ENCODE measurements at places on chromosomes 6 and 20.
A peak's percentile ranks its signal among the peaks of the same experiment; 100 is the strongest.

- DNase-seq, result no peak
These were observed 162.1 kb downstream of the PTPRK start for GRCh38 chr6:128358244-128358776.

DNA sequence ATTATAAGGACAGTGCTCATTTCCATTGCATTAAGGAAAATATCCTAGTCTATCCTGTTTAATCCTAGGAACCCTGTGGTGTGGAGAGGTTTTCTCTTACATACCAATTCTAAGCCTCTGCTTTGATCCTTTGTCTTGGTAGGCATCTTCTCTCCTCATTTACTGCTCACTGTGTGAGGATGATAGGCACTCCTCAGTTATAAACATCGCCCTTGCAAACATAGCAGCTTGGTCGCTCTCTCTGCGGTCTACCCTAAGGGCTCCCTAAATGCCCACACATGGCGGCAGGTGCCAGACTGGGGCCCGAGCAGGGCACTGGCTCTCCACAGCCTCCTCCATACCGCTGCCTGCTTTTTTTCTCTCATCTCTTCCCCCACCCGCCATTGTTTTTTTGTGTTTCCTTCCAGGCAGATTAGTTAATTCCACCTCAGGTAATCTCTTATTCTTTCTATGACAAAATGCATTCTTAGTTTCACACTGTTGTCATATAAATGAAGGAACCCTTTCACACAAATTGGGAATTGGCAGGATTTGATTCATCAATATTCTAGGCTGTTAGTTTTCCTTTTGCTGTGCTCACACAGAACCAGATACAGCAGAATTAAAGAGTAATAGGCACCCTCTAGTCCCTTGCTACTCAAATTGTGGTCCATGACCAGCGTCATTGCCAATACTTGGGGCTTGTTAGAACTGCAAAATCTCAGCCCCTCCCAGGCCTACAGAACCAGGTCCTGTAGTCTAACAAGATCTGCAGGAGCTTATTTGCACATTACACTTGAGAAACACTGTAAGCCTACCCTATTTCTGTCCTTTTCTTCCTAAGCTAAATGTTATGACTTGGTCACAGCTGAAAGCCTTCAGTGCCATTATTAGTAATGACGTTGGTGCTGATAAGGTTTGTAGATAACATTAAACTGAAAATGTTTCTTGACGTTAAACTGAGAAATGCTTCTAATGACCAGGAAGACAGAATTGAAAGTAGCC is 36.3 kb downstream of the CARMIL1 start:
- DNase-seq, result no peak

DNA sequence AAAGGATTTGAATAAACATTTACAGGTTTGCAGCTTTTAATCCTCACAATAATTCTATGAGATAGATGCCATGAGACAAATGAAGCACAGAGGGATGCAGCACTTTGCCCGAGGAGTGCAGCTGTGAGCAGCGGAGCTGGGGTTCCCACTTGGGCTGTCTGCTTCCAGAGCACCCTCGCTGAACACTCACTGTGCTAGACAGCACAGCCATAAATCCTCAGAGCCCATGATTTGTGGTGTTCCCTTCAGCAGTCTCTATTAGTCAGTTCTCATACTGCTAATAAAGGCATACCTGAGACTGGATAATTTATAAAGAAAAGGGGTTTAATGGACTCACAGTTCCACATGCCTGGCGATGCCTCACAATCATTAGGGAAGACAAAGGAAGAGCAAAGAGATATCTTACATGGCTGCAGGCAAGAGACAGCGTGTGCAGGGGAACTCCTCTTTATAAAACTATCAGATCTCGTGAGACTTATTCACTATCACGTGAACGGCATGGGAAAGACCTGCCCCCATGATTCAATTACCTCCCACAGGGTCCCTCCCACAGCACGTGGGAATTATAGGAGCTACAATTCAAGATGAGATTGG is 25.3 kb upstream of the CTAGE9 start:
- DNase-seq, result no peak

DNA sequence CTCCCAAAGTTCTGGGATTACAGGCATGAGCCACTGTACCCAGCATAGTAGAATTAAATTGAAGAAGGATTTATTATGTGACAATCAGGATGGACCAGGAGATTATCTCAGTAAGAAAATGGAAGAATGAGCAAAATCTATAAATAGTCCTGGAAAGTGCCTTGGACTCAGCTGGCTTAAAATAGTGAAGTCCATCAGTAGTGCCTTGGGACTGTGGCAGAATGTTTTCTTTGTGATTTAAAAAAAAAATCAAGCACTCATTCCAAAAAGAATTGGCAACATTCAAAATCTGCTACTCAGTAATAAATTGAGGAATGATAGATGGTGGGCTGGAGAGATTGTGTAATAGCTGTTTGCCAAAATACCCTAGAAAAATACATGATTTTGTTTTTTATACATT is 37.0 kb upstream of the MAS1 start:
- DNase-seq, result no peak

GRCh38 chr6:80163754-80164187 is 57.3 kb downstream of the BCKDHB start:
- DNase-seq, result peak; percentile 84

DNA sequence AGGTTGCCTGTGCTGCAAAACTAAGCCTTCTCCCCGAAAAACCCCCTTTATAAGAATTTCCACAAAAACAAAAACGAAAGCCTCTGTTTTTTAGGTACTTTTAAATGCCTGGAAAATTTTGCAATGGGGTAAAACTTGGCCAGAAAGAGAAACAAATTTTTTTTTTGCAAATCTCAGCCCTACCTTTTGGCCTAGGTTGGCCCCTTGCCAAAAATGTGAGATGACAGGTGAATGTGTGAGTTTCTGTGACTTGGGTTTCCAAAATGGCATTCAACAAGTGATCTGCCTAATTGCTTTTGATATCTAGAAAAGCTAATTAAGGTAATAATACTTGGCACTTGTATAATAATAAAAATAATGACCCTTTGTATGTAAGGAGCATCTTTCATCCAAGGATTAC is 48.4 kb downstream of the MAFB start:
- no peak for DNase-seq

- no peak for DNase-seq
These were observed 14.0 kb downstream of the NRN1 start for GRCh38 chr6:5992551-5993225.

GRCh38 chr6:36873612-36874442 is 776 bp downstream of the PPIL1 start:
- DNase-seq, result peak; percentile 58

DNA sequence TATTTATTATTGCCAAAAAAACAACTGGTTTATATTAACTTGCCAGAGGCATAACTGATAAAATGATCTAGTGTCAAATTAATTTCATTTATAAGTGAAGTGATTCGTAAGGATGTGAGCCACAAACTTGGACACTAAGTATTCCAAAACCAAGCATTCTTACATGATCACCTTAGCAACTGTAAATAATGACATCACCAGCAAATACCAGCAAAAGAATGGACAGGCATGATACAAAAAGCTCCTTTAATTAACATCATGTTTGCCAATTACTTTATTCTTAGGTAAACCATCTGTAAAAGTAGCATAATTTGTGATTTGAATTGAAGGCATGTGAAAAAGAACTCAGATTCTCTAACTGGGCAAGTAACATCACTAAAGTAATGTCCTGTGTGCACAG is 17.2 kb upstream of the FNDC1 start:
- no peak for DNase-seq

DNA sequence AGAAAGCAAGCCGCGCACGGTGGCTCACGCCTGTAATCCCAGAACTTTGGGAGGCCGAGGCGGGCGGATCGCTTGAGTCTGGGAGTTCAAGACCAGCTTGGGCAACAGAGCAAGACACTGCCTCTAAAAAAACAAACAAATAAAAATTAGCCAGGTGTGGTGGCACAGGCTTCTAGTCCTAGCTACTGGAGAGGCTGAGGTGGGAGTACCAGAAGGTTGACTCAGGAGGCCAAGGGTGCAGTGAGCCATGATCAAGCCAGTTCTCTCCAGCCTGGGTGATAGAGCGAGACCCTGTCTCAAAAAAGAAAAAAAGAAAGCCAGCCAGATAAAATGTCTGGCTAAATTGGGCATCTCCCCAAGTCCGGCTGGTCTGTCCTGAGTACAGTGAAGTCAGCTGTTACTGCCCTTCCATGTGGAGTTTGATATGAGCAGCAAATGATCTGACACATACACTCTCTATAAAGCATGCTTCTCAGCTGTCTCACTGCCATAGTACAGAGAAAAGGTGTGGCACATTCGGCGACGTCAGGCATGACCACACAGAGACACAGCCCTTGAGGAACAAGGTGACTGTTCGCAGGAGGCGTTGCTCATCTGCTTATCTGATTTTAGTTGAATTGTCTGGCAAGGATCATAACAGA is 13.0 kb downstream of the CD83 start:
- DNase-seq, result no peak

DNA sequence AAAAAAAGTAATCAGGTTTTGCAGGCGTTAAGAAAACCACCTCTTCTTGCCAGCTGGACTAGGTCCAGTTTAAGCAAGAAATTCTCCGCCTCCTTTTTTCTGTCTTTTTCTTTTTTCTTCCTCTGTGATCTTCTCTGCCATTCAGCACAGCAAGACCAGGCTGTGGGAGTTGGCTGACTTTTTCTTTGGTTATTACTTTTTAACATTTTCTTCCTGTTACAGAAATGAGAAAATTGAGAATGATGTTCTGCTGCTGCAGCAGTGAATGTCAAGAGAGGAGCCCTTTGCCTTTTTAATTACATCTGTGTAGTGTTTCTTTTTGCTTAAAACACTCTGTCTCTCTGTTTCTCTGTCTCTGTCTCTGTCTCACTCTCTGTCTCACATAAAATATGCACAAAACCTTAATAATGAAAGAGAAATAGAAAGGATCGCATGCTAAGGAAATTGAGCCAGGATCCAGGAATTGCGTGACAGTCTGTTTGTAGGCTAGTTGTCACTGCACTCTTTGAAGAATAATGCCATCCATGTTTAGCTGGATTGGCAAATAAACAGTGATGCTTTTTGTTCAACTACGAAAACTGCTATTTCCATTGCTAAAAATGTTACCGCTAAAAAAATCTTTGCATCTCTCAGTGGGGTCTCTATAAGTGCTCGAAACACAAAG is 103.2 kb upstream of the SUPT3H start:
- DNase-seq, result no peak

DNA sequence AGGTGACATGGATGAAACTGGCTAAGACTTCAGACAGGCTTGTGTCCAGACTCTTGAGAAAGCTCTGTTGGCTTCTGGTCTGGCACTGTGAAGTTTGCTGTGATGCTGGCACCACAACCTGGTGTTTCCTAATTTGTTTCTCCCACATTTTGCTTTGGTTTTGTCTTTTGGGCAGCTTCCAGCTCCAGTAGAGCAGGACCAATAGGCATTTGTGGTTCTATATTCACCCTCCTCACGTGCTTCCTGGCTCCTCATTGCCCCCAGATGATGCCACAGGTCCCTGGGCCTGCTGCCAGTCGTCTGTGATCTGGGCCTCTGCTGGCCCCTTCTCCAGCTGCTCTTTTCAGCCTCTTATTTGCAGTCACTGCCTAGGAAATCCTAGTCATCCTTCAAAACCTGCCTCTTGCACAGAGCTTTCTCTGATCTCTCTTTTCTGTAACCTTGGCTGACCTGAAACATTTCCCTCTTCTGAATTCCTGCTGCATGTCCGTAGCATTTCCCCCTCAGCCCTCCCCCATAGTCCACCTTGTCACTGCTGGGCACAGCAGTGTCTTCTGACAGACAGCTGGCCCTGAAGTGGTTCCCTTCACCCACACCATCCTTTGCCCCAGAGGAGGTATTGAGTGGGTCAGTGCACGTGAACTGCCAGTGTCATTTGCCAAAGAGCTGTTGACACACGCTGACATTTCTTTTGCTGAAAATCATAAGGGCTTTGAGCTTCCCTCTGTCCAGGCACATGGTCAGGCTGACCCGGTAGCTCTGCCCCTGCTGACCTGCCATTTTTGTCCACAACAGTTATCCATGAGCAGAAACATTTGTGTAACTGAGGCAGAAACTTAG is 63.0 kb downstream of the PTPN1 start:
- DNase-seq, result peak; percentile 54

DNA sequence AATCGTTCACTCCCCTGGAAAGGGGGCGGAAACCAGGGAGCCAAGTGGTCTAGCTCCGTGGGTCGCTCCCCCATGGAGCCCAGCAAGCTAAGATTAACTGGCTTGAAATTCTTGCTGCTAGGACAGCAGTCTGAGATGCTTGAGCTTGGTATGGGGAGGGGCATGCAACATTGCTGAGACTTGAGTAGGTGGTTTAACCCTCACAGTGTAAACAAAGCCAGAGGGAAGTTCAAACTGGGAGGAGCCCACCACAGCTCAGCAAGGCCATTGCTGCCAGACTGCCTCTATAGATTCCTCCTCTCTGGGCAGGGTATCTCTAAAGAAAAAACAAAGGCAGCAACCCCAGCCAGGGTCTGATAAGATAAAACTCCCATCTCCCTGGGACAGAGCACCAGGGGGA is 43.2 kb downstream of the COL21A1 start:
- DNase-seq, result no peak

DNA sequence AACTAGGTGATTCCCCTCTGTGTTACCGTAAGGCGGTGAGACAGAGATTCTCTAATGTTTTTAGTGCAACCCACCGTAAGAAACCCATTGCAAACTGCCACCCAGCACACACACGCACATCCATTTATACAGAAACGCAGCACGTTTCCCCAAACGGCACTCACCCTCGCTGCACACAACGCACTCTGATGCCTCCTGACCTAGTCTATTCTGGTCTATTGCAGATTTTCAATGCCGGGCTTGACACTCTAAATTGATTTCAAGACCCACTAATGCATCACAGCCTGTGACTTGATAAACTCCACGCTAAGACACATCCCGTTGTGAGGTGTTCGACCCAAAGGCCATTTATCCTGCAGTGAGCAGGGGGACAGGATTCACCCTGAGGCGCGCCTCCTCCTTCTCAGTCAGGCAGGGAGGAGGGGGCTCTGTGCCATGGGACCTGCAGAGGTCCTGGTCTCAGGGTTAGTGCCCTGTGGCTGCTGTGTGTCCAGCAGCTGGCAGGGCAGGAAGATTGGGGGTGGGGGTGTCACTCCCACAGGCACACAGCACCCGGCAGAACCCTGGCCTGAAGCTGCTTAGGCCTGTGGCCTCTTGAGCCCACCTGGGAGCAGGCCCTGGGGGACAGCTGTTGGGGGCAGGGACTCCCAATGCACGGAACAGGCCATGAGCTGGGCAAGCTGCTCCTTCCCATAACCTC is 335.6 kb downstream of the PREX1 start:
- DNase-seq, result no peak

GRCh38 chr6:51474022-51474975 is 613.1 kb downstream of the PKHD1 start:
- peak; percentile 11 for DNase-seq
